Activated CD4-positive, alpha-beta T cell treated with anti-CD3 and anti-CD28 coated beads for 4 hours (primary cell): ENCODE measurements at places on chromosomes 7 and 10.

DNA sequence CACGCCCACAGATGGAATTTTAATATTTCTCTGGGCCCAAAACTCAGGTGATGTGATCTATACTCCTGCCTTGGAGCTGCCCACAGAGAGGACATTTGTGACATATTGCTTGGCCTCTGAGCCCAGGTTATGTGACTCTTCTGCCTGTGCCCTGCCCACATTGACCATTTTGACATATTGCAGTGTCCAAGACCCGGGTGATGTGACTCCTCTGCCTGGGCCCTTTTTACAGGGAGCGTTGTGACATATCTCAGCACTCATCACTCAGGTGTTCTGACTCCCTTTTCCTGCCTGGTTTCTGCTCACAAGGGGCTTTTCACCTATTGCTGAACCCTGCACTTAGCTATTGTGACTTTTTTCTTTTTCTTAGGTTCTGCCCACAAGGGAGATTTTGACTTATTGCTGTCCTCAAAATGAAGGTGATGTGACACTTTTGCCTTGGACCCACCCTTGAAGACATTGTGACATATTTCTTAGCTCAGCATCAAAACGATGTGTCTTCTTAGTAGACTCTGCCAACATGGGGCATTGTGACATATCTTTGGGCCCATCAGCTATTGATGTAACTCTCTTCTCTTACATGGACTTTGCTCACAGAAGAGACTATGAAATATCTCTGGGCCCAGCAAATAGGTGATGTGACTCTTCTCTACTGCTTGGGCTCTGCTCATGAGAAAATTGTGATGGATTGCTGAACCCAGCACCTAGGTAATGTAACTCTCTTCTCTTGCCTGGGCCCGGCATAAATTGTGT is 11.0 kb upstream of the ZNF107 start:
- no peak for DNase-seq

DNA sequence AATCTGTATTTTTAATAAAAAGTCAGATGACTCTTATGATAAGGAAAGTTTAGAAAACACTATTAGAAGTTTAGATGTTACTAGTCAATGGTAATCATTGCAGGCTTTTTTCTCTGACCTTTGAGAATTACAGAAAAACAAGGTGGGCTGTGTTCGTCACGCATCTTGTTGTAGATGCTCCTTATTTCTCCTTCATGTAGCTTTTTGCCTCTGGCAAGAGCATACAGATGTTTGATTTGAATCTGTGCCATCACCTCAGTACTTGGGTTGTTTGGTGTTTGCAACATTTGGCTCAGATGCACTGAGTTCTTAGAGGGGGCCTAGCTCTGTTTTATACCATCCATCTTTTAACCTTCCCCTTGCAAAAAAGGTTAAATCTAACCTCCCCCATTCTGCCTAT is 11.5 kb downstream of the TAS2R16 start:
- no peak for DNase-seq

DNA sequence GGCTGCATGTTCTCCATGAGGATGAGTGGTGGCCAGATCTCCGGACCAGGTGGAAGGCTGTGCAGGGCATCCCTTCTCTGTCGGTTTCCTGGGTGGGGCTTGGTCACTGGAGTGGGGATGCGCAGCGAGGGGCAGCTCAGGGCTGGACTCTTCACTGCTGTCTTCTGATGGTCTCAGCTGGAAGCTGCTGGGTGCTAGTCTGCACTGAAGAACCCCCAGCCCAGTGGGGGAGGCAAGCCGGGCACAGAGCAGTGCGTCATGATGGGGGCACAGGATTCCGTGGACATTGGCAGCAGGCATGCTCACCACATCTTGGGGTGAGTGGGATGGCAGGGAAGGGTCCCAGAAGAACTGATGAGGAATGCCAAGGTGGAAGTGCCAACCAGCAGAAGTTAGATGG is 39.8 kb downstream of the EEPD1 start:
- no peak for DNase-seq

DNA sequence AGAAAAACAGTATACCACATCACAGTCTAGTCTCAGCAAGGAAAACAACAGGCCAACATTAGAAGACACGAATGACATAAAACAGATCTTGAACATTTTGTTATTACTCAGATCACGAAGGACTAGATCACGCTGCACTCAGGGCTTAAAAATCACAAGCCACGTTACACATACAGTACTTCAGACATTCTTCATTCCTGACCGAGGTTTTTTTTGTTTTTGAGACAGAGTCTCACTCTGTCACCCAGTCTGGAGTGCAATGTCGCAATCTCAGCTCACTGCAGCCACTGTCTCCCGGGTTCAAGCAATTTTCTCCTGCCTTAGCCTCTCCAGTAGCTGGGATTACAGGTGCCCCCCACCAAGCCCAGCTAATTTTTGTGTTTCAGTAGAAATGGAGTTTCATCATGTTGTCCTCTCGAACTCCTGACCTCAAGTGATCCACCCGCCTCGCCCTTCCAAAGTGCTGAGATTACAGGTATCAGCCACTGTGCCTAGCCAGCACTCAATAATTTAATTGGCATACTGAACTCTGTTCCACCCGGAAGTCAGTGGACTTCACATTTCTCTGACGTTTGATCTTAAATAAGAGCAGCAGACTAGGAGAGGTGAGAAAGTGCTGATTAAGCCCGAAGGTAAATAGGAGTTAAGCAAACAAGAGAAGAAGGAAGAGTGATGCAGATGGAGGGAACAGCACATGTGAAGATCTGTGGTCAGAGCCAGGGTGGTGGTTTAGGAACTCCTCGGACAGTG is 3.5 kb downstream of the AIMP2 start:
- no peak for DNase-seq

GRCh38 chr10:59060852-59061251 is 115.6 kb upstream of the PHYHIPL start:
- no peak for DNase-seq
